ENCODE measurements at places on chromosomes 6 and 20.

DNA sequence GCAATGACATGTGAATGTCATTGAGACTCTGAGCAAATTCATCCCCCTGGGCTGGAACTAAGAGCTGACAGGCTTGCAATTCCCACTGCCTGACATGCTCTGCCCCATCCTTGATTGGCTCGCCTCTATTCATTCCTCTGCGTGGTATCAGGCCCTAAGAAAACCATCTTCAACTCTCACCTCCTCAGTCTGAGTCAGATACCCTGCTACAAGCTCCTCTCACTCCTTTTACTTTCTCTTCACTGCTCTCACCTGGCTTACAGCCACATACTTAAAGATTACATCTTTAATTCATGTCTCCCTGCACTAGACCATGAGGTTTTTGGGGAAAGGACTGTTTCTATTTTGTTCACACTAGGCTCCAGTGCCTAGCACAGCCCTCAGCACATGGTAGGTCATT lies 131.6 kb downstream of the KIF6 start:
- DNase-seq, result no peak

DNA sequence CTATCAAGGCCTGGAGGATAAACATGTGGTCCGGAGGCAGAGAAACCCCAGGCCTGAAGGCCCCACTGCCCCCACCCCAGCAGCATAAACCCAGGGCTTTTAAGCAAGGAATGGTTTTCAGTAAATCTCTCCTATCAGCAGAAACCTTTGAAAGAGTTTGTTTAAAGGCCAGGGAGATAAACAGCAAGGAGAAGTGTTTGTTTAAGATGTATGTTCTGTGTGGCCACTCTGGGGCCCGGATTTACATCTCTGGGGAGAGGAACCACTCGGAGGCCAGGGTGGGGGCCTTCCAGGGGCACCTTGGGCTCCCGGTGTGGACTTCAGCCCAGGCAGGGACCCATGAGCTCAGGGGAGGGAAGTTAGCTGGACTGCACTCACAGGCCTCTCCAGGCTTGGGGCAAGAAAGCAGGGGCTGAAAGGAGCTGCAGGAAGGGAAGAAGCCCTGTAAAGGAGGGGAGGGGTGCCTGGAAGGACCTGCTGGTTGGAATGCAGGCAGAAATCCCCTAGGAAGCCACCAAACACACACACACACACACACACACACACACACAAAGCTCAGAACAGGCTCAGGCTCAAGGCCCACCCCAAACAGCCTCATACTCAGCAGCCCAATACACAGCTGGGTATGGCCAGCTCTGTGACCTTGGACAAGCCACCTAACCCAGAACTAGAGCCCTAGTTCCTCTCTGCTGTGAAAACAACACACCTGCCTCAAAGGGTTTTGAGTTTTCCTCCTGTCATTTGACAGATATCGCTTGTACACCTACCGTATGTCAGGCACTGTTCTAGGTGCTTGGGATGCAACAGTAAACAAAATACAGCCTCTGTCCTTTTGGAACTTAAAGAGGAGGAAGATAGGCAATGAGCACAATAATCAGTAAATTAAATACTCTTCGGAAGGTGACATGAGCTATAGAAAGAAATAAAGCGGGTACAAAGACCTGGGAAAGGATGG lies 26.2 kb upstream of the FOXP4 start:
- no peak for DNase-seq

DNA sequence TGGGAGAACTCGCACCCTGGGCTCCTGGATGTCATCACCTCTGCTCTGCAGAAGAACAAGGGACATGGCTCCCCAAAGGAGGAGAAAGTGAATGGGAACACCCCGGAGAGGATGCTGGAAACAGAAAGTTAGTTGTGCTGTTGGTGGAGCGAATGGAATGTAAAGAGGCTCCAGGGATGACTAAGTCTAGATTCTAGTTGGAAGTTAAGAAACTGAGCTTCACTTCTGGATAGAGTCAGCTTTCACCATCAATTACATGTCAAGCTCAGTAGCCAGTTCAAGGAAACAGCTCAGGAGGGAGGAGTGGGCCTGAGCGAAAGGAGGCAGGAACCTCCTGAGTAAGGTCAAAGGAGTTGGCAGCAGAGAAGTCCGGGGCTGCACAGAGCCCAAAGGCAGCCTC lies 132.1 kb upstream of the ARID1B start:
- DNase-seq, result no peak

- no peak for DNase-seq
These were observed 14.7 kb upstream of the PTPRA start for GRCh38 chr20:2858591-2858990.
